ENCODE measurements at places on chromosomes 2 and 18.

DNA sequence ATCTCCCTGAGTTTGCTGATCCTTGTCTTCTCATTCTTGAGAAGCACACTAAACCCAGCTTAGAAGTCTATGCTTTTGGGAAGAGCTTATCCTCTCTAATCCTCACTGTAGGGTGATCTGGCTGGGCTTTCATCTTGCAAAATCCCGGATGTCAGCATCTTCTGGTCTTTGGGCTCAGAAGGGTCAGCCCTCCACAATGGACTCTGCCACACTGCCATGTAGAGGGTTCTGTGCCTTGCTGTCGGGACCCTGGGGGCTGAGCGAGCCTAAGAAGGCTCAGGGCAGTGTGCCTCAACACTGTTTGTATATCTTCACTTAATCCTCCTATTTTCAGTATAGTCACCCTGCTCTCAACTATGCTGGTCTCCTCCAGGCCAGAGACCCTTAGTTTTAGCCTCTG is 102.3 kb downstream of the TGIF1 start:
- no peak for DNase-seq

- DNase-seq, result no peak
These were observed 106.8 kb downstream of the ZNF516 start for GRCh38 chr18:76388261-76388660.

GRCh38 chr2:173983391-173983871 is 18.3 kb upstream of the SP3 start:
- DNase-seq, result no peak

DNA sequence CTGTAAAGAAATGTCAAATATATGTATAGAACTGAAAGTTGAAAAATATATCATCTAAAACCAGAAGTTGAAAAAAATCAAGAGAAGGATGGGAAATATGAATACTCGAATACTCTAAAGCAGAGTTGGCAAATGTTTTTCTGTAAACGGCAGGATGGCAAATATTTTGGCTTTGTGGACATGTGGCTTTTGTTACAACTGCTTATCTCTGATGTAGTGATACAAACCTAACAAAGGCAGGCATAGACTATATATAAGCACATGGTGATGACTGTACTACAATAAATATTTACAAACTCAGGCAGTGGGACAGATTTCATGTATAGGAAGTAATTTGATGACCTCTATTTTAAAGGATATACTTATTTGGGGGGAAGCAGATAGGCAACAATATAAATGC is 224.6 kb upstream of the LRRTM4 start:
- DNase-seq, result no peak

- DNase-seq, result no peak
These were observed 44.3 kb upstream of the ZDBF2 start for GRCh38 chr2:206230060-206230762.

DNA sequence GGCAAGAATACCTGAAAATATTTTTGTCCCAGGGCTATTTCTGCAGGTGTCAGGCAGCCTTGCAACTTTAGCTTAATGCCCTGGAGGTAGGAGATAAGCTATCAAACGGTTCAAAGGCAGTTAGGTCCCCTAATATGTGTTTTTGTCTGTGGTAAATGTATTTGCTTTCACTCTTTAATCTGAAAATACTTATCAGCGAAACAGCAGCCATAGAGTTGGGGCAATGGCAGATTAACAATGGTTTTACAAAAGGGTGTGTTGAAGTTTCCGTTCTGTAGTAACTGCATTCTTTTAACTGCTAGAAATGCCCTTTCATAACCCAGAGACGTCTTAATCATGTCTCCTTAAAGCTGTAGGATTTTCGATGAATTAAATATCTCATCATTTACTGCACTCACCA is 265.0 kb upstream of the TRIB2 start:
- DNase-seq, result no peak

DNA sequence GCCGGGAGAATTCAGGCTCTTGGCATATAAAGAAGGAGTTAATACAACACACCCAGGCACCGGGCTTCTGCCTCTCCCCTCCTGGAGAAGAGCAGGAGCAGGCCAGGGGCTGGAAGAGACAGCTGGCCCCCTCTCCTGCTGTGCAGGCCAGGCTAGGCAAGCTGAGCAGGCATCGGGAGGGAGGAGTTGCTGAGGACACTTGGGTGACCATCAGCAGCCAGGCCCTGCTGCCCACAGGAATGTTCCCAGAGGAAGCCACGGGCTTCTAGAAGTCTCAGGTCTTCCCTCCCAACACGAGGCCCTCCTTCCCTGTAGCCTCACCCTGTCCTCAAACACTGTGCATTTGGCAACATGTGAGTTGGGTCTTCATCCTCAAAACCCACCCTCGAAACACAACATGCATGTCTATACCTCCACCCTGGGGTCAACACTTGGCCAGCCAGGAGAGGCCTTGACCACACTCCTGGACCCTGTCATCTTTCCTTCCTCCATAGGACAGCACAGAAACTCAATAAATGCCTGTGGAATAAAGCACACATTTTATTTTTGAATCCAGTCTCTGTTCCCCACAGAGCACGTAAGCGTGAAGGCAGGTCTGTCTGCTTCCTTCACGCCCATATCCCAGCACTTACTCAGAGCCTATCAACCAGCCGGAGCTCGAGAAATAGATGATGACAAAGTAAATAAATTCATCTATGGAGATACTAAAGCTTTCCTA is 433.8 kb upstream of the ID2 start:
- no peak for DNase-seq

- no peak for DNase-seq
These were observed 1.4 kb downstream of the GPATCH11 start for GRCh38 chr2:37085731-37086147.

Data from transverse colon (tissue), 4 donors.